ENCODE measurements at places on chromosomes 13 and 19.

DNA sequence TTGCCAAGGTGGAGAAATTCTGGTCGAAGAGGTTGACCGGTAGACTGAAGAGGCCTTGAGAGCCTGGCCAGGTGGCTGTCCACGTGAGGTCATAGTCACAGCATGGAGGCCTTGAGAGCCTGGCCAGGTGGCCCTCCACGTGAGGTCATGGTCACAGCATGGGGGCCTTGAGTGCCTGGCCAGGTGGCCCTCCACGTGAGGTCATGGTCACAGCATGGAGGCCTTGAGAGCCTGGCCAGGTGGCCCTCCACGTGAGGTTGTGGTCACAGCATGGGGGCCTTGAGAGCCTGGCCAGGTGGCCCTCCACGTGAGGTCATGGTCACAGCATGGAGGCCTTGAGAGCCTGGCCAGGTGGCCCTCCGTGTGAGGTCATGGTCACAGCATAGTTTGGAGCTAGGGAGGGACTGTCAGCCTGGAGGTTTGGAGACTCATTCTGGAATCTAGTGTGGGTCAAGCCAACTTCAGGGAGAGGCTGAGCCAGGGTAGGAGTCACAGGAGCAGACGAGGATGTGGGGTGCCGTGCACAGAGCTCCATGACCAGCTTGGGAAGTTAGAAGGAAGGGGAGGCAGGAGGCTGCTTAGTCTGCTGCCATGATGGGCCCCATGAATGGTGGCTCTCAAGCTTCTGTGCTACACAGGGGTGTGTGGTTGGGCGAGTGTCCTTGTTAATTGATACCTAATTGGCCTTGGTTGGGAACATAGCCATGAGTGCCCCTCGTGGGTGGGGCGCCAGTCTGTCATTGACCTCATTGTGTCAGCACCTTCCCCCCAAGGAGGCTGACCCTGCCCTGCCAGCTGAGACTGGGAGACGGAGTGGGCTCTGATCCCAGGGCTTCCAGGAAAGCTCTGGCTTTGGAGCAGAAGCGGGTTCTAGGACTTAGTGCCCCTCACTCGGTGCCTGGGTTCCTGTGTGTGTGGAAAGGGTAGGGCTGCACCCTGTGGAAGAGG, 4.0 kb downstream of the LENG9 start:
- no peak for DNase-seq

- DNase-seq = no peak
Observed at GRCh38 chr13:79987761-79988160, 353.2 kb downstream of the SPRY2 start.

GRCh38 chr13:91739751-91740150, 341.3 kb downstream of the GPC5 start:
- no peak for DNase-seq

GRCh38 chr13:24627090-24627714, 53.0 kb upstream of the ATP12A start:
- DNase-seq = no peak

DNA sequence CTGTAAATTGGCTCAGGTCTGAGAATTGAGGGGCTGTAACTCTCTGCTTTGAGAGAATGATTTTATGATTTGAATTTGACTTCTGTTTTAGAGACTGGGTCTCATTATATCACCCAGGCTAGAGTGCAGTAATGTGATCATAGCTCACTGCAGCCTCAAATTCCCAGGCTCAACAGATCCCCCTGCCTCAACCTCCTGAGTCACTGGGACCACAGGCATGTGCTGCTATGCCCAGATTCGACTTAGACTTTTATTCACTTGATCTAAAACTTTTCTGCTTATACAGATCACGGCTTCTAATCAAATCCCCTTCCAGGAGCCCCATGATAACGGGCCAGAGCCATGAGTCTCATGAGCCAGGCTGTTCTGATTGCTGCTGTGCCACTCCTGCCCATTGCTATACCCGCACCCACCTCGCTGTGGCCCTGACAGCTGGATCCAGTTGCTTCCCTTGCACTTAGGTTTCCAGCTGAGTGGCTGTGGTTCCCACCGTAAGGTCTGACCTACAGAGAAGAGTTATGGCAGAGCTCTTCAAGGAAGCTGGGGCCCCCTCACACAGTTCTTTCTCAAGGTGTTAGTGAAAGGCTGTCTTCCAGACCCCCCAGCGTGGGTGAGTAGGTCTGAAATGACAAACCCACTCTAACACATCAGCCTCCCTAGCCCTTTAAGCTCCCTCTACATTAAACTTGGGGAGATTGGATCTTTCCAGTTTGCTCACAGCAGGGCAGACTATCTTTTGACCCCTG, 251.2 kb upstream of the SGCG start:
- no peak for DNase-seq

GRCh38 chr19:19126102-19126501, 12.2 kb downstream of the TMEM161A start:
- DNase-seq = no peak

- no peak for DNase-seq
Observed at GRCh38 chr13:20696073-20696472, 7.4 kb upstream of the IL17D start.

DNA sequence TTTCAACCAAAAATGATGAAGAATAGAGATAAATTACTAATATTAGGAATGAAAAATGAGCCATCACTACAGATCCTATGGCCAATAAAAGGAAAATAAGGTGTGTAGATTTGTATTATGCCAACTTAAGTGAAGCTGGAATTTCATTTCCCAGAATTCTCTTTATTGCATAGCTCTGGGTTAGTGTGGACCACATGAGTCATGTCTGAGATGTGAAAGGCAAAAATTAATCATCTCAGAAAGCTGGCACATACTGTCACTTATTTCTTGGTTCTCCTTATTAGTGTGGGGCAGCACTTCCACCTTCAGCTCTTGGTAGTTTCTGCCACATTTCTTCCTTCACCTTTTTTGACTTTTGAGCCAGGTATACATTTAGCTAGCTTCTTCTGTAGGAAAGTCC, 82.6 kb downstream of the KATNAL1 start:
- DNase-seq = no peak

DNA sequence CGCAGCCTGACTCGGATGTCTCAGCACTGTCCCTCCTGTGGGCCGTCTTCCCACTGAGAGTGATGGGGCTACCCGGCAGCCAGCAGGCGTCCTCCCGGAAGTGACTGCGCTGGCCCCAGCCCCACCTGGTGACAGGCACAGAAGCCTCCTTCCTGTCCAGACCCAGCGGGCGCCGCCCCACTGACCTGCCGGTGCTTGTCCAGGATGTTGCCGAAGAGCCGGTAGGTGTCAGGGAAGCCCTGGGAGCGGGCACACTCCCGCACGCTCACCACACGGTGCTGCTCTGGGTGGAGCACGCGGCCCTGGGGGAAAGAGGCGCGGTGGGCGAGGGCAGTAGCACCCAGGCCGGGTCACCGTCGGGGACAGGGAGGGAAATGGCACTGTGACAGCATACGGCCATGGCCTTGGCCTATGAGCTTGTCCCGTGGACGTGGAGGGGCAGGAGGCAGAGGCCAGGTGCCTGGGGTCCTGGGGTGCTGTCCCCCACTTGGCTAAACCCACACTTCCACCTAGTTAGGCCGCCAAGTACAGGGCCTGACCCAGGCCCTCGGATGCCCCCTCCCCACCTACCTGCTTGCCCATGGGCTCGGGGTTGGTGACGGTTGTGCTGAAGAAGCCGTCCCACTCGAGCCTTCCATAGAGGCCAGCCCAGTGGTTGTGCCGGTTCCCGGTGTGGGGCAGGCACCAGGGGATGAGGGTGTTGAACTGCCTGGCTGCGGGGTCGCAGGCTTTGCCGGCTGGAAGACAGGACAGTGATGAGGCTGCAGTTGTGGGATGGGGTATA, 16.0 kb upstream of the EIF3G start:
- DNase-seq = no peak

GRCh38 chr13:98478189-98479129, 98.4 kb downstream of the STK24 start:
- DNase-seq = no peak

DNA sequence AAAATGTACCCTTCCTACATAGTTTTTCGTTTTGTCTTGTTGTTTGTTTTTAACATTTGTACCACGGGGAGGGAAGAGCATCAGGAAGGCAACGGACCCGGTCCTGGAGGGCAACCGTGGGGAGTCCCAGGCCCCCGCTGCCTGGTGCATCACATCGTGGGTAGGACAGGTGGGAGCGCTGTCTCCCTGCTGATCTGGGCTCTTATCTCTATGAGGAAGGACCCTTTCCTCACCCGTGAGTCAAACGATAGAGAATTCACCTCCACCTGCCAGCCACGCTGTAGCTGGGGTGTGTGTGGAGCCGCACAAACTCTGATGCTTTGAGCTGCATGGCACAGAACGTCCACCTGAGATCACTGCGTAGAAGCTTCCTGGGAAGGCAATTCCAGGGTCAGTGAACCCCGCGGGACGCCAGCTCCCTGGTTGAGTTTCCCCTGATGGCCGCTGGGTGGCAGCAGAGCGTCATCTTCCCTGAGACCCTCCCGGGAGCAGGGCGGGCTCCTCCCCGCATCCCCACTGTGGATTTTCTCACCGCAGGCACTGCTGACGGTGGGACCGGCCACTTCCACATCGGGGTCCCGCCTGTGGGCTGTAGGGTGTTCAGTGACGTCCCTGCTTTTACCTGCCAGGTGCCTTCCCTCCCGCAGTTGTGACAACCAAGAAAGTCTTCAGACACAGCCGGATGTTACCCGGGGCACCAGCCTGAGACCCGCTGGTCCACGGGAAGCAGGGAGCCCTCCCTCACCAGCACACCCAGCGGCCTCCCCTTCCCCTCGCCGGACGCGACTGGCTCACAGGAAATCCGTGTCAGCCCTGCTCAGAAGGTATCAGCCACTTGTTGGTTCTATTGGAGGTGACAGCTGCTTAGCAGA, 54.7 kb downstream of the ZNF787 start:
- no peak for DNase-seq

GRCh38 chr19:6519289-6519688, 11.5 kb upstream of the TNFSF9 start:
- DNase-seq = no peak

GRCh38 chr19:30358319-30358718, 13.9 kb upstream of the ZNF536 start:
- DNase-seq = no peak

DNA sequence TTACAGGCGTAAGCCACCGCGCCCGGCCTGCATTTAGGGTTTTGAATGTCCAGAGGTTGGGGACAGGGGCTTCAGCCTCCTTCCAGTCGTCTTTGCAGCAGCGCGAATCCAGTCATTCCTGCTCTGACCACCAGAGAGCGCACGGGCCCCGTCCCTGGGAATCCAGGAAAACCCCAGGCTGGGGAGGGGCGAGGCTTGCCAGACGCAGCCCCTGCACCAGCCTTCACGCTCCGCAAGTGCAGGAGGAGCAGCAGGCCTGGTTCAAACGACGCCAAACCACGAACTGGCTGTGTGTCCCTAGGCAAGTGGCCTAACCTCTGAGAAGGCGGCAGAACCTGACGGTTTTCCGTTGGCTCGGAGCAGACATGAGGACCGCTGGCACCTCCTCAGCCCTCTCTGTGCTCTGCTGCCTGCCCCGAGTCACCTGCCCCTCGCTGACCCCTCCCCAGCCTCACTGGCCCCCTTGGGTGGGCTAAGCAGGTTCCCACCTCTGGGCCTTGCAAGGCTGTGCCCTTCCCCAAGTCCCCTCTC, 2.0 kb upstream of the RNF126 start:
- DNase-seq = peak; percentile 68

- no peak for DNase-seq
Observed at GRCh38 chr19:29262085-29262484, 49.1 kb upstream of the UQCRFS1 start.

DNA sequence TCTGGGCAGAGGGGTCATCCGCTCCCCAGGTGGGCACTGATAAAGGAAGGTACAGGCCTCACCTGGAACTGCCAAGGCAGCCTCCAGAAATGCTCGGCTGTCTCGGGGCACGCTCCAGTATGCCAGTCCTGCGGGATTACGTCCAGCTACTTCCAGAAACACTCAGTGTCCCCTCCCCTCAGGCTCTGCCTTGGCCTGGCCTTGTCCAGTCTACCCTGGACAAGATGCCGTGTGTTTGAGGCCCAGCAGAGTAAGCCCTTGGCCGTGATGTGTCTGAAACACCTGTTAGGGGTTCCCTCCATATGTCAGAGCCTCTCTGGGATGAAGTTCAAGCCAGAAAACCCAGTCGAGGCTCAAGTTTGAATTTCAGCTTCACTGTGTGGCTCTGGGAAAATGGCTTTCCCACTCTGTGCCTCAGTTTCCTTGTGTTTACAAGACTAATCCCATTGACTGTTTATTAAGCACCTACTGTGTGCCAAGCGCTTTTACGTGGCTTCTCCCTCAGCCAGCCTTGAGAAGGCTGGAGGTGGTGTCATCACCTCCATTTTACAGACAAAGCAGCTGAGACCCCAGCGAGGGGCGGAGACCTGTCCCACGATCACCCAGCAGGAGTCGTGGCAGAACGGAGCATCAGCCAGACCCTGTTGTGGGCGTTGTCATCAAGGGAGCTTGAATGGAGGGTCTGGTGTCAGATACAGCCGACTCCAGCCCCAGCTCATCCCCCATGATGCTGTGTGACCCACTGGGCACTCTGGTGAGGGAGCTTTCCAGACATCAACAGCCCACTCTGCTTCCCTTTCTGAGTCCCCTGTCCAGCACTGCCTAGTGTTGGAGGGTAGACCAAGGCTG, 2.0 kb upstream of the PIK3R2 start:
- no peak for DNase-seq
